ENCODE measurements at places on chromosomes 2 and 18.

GRCh38 chr18:9925369-9925768 lies 11.6 kb downstream of the VAPA start:
- no peak for DNase-seq

GRCh38 chr2:186027922-186028321 lies 289.3 kb downstream of the FSIP2 start:
- no peak for DNase-seq

- no peak for DNase-seq
Measured at GRCh38 chr2:111025288-111025687, 95.4 kb upstream of the BCL2L11 start.

DNA sequence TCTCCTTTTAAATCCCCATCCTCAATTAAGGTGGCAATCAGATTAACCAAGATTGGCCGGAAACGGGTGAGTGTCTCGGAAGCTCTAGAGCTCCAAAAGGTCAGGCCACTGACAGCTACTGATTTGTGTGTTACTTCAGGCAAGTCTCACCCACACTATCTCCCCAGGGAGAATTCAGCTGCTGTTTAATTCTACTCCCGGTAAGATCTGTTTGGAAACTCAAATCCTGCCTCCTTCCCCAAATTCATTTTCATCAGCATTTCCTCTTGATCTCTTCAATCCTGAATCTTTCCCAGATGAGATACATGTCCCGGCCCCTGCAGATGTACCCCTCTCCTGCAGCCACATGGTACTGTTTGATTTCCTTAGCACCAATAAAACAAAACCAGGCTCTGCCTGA lies 34.9 kb downstream of the EFR3B start:
- DNase-seq, result no peak

DNA sequence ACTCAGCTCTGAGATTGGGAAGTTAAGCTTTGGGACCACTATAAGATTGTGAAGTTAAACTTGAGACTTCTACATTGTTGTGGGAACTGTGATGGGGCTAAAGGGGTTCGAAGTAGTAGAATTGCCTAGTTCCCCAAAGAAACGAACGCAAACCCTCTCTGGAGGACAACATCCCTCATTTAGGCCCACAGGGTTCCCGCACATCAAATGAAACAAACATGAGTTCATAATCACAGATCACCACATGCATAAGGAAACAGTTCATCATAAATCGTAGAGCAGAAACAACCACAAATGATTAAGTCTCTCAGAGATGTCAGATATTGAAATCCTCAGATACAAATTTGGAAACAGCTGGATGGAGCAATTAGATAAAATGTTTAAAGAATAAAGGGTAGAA lies 55.9 kb upstream of the HPCAL1 start:
- no peak for DNase-seq

DNA sequence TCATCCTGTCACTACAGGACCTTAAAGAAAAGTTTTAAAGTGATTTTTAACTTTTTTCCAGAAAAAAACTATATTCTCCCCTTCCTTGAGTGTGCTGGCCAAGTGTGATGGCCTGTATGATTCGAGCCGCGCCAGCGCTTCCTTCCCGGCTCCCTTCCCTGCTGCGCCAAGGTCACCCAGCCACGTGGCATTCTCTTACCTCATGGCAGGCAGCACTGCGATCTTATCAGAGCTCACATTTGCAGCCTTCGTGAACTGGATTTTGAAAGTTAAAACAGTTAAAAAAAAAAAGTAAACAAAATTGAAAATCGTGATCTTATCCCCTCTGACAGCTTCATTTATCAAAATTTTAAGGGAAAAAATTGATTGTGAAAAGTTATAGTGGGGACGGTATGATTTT lies 279.8 kb downstream of the PTGR3 start:
- DNase-seq, result no peak

GRCh38 chr2:88099798-88100488 lies 27.9 kb downstream of the FABP1 start:
- no peak for DNase-seq

GRCh38 chr2:132438691-132439090 lies 22.1 kb downstream of the GPR39 start:
- no peak for DNase-seq

DNA sequence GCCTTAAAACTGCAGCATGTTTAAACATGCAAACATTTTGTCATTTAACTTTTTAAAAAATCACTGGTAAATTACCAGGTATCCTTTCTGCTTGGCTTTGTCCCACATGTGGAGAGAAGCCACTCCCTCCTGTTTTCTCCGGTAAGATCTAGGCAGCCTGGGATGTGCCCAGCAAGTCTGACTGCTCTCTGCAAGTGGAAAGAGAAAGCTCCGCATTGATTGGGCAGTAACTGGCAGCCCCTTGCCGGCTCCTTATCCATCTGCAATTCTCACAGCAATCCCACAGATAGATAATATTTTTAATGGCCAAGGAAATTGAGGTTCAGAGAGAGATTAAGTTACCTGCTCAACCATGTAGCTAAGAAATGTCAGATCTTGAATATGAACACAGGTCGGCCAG lies 136.1 kb downstream of the TMEM200C start:
- DNase-seq, result no peak

DNA sequence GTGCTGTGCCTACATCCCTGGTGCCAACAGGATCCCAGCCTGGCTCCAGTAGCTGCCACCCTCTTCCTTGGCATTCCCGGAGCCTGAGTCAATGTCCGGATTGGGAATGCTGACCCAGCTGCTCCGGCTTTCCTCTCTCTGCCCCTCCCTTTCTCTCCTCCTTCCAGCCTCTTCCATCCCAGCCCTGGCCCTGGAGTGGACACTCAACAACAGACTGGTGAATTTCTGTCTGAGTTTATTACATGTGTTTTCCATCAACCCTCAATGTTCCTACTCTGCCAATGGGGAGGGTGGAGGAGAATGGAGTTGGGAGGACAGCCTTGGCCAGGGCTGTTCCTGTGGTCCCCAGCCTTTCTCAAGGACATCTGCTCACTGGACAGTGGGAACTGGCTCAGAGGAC lies 917 bp upstream of the PRKAG3 start:
- no peak for DNase-seq
